ENCODE measurements at places on chromosomes 12 and 14.

DNA sequence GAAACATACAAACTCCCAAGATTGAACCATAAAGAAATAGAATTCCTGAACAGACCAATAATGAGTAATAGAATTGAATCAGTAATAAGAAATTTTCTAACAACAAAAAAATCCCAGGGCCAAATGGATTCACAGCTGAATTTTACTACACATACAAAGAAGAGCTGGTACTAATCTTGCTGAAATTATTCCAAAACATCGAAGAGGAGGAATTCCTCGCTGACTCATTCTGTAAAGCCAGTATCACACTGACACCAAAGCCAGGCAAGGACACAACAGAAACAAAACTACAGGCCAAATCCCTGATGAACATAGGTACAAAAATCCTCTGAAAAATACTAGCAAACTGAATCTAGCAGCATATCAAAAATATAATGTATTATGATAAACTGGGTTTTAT lies 367.8 kb upstream of the CLEC14A start:
- DNase-seq, result no peak

DNA sequence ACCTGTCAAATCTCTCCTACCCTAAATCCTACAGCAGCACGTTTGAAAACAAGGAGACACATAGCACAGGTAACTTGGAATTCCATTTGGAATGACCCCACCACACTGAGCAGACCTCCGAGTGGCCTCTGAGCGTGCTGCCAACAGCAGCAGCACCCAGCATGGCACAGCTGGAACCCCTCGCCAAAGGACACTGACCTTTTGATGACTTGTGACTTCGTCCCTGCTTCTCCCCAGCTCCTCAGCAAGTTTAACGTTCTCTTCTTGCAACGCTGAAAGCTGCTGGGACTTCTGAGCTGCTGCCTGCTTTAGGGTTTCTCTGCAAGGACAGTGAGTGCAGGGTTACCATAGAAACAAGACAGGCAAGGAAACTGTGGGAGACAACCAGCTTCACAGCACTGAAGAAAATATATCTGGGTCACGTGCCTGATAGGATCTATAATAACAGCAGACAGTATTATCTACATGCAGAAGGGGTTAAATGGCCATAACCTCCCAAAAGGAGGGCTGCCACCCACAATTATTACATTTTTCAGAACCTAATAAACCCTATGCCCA lies 43.3 kb upstream of the VPS33A start:
- DNase-seq, result no peak

DNA sequence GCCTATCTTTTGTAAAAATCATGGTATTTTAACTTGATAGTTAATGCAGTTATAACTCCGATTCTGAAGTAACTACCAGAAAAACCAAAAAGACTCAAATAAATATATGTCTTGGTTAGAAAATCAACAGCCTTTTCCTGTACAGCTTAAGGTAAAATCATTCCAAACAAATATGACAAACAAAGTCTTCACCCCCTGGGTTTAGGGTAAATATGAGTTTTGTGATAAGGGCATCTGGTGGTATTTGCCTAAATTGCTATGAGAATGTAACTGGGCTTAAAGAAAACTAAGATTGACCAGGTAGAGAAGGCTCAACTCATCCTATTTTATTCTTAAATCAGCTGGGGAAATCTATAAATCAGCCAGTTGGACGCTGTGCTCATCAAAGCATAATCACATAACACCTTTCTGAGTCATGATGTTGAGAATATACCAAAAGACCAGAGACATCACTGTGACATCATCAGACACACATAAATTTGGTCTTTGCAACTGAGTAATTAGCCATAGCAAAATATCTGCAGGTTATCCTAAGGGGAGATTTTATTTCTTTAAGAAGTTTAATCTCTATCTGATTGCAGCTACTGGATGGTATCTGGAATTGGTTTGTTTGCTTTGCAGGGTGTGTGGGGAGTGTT lies 133.9 kb downstream of the STXBP6 start:
- no peak for DNase-seq

DNA sequence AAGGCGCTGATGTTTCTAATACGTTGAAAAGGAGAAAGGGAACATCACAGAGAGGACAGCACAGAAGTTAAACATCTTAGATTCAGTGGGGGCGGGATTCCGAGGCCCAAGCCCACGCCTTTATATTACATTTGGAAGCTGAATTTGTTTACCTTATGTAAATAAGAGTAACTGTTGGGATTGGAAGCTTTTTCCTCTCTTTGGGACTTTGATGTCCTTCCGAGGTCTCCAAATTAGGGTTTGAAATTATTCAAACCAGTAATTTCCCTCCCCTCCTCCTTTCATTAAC lies 6.4 kb downstream of the FOXA1 start:
- DNase-seq, result no peak

GRCh38 chr12:109539508-109539907 lies 33.8 kb downstream of the MMAB start:
- no peak for DNase-seq

DNA sequence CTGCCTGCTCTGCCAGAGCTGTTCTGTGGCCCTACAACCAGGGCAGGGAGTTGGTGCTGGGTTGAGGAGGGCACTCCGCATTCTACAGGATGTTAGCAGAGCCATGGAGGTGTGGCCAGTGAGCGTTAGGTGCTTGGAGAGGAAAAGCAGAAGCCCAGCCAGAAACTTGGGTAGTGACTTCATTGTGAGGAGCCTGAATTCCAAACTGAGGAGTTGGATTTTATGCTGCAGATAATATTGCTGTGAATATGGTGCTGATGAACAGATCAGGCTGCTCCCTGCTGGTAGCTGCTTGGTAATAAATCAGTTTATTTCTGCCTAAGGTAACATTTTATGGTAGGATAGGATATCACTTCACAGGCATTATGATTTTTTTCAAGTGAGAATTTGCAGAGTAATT lies 7.1 kb upstream of the CCDC175 start:
- no peak for DNase-seq

GRCh38 chr12:32005496-32006125 lies 46.4 kb downstream of the RESF1 start:
- no peak for DNase-seq

DNA sequence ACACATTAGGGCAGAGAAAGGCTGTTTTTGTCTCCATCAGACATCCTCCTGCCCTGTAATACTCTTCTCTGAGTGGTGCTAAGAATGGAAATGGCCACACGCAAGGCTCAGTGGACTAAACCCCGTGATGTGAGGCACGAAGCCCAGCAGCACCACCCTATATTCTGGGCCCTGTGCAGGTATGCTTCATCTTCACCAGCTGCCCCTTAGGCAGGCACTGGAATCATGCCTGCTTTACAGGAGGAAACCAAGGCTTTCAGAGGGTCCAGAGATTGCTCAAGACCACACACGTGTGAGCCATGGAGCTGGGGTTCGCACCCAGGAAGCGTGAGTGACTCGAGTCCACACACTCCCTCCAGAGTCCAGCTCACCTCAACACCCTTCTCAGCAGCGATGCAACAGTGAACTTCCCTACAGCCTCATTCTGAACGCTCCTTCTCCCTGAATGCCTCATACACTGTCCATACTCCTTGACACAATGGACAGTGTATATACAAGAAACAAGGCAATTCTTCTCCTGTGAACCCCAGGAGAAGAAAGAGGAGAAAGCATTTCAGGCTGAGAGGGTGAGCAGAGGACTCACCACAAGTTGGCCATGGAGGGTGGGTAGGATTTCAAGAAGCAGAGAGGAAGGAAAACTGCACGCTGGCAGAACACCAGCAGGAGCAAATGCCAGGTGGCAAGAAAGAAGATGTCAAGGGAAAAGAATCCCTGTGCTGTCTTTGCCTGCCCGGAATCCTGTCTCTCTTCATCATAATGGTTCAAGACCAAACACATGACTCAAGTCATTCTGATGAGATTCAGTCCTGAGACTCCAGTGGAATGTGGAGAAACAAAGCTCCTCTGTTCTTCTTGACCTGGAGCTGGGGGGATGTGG lies 39.1 kb downstream of the NT5DC3 start:
- no peak for DNase-seq

DNA sequence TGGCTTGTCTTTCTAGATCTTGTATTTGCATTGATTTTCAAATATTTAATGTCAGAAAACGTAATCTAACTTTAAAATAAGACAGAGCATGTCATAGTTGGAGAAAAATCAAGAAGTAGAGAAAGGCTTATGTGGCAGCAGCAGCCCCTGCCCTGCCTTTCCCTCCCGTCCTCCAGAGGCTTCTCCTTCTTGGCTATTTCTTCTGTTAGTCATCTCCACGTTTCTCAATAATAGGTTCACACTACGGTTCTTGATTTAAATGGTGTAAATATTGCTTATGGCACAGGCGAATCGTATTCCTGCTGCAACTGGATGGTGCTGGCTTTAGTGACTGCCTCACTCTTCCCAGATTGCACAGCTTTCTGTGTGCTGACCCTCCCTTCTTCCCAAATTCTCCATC lies 42.8 kb downstream of the SLC8B1 start:
- no peak for DNase-seq

DNA sequence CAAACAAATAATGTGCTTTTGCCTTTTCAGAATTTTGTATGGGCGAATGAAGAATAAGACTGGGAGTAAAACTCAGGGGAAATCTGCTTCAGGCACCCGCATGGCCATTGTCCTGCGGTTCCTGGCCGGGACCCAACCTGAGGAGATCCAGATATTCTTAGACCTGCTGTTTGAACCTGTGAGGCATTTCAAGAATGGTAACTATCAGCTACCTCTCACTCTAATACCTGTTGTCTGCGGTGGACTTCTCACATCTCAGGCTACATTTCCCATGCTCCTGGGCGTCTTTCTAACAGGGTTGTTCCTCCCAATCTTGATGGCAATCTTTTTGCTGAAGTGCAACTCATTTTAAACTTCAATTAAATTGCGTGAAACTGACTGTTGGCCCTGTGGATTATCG lies 47.1 kb downstream of the UTP20 start:
- DNase-seq, result no peak
